Small intestine (tissue), 16 donors: ENCODE measurements at places on chromosomes 1 and 21. TPM values are rescaled to one million over a fixed set of nuclear protein-coding genes. Genes with fewer than 3 reads are reported as not detected.

S100PBP gene
- polyA plus RNA-seq = 7.4 TPM

TMEM82 gene
- polyA plus RNA-seq = 45.9 TPM

FCRL6 gene
- polyA plus RNA-seq = not detected

SYNJ1 gene
- 4.6 TPM for polyA plus RNA-seq

MSH4 gene
- polyA plus RNA-seq = not detected

SLC44A3 gene
- 10.7 TPM for polyA plus RNA-seq

TRAF3IP3 gene
- polyA plus RNA-seq = 20.0 TPM

HSD3B2 gene
- polyA plus RNA-seq = not detected

FAM78B gene
- 0.81 TPM for polyA plus RNA-seq

FOXD2 gene
- 0.19 TPM for polyA plus RNA-seq

ARTN gene
- polyA plus RNA-seq = 0.83 TPM

RGS13 gene
- 14.6 TPM for polyA plus RNA-seq

IPO9 gene
- 7.0 TPM for polyA plus RNA-seq
